PC-3 (cell line): ENCODE measurements at places on chromosomes 4 and X.

DNA sequence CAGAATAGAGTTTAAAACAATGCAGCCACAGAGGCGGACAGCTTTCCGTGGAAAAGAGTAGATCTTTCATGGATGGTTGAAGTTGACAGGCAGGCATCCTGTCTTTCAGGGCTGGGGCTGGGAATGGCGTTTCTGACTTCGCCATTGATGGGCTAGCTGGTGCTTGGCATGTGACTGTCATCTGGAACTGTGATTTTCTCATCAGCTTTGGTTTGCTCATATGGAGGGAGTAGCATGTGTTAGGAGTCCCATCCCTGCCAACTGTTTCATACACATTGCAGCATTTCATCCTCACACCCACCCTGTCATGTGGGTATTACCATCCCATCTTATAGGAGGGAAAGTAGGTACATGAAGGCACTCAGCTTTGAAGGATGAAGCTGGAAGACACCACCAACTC is 49.2 kb upstream of the STX18 start:
- no peak for DNase-seq

- DNase-seq, result no peak
Observed at GRCh38 chr4:17336524-17336961, 175.3 kb downstream of the QDPR start.

DNA sequence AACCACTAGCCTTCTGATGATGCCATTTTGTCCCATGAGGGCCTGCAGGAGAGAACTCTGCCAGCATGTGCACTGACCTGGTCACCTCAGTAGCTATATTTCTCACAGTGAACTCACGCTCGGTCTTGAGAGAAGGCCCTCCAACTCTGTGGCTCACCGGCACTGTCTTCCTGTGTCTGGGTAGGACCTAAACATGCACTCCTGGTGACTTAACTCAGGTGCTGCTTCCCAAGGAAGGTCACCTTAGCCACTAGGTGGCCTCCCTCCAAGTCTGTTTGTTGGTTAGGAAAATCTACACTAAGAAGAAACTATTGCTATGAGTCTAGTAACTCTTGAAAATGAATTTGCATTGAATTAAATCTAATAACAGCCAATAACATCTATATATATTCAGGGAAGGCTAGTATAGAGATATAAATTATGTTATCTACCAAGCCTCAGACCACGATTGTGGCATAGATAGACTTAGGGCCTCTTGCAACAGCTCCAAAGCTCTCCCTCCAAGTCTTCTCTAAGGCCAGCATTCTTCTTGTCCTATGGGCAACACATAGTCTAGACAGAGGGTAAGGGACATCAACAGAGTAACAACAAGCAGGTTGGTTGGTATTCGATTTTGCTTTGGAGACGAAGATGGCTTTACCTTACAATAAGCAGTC is 24.7 kb downstream of the TLR10 start:
- DNase-seq, result peak; percentile 59

GRCh38 chr4:83692028-83692427 is 156.1 kb downstream of the GPAT3 start:
- DNase-seq, result peak; percentile 77

GRCh38 chr4:6676722-6677558 is 16.7 kb upstream of the S100P start:
- no peak for DNase-seq

DNA sequence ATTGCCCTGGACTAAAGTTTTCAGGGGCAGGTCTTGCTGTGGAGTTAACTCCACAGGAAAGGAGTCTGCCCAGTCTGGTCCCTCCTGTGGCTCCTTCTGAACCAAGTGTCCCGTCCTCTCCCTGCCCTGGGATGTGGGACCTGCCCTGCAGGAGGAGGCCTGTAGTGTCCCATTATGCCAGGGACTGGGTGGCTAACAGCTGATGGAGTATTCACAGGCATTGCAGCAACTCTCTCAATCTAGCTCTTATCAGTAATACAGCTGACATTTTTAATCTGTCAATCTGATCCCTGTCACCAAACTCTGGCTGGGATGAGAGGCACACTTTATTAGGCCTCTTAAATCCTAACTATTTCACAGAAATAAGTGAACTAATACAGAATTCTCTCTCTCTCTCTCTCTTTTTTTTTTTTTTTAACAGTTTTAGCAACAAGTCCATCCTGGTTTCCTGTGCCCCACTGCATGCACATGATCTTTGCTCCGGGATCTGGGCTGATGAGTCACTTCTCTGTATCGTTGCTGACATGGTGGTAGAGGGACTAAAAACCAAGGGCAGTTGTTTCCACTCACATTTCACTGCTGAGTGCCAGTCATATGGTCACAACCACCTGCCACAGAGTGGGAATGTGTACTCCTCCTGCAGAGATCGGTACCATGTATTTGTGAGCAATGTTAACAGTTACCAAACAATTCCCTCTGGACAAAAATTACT is 39.1 kb downstream of the HAND2 start:
- DNase-seq, result peak; percentile 39

GRCh38 chr4:128298852-128299251 is 11.2 kb upstream of the PGRMC2 start:
- DNase-seq, result no peak

- no peak for DNase-seq
Observed at GRCh38 chr4:69214716-69215115, at the start of gene UGT2B11. UGT2B11 (minus strand) TSS chr4:69214748; CDS start chr4:69214722, 26 bp downstream.

- DNase-seq, result peak; percentile 72
Observed at GRCh38 chr4:77881460-77882295, 19.0 kb downstream of the MRPL1 start.

GRCh38 chr4:4651811-4652755 is 110.2 kb upstream of the STX18 start:
- DNase-seq, result no peak

- peak; percentile 17 for DNase-seq
Observed at GRCh38 chrX:16970977-16971376, 24.5 kb downstream of the REPS2 start.

DNA sequence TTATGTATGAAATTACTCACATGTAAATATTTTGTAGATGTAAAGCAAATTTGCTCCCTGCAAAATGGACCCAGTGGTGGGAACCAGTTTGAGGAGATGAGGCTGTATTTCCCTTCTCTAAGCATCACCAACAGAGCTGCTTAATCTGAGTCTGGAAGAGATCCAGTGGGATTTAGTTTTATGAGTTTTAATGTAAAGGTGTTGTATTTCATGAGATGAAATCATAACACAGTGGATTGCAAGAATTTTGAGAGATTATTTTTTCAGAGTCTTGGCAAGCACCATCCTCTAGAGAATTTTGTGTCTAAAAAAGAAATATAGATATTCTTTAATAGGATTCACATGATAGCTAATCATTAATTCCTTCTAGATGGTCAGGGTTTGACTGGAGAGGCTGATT is 35.6 kb upstream of the SFRP2 start:
- peak; percentile 6 for DNase-seq

DNA sequence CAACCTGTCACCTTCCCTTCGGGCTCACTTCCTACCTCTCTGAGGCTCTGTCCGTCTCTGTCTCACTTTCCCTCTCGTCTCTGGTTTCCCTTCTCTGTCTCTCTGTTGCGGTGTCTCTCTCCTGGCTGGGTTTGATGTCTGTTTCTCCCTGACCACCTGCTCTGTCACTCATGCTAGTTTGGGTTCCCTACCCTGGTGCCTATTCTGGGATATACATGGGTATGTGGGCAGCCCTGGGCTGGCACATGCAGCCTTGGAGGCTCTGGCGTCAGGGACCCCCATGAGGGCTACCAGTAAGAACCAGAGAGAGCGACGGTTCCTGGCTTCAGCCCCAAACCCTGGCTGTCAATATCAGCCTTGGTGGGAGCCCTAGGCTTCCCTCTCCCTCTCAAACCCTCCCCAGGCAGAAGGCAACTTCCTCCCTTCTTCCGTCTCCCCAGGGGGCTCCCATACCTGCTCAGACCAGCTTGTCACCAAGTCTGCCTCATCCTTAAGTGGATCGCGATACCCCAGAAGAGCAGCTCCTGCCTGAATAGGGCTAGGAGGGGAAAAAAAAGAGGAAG is 314 bp downstream of the DNASE1L1 start:
- DNase-seq, result no peak

- no peak for DNase-seq
Observed at GRCh38 chrX:15676886-15677285, 12.3 kb upstream of the CLTRN start.

GRCh38 chr4:37666625-37667071 is 19.5 kb downstream of the RELL1 start:
- peak; percentile 84 for DNase-seq

DNA sequence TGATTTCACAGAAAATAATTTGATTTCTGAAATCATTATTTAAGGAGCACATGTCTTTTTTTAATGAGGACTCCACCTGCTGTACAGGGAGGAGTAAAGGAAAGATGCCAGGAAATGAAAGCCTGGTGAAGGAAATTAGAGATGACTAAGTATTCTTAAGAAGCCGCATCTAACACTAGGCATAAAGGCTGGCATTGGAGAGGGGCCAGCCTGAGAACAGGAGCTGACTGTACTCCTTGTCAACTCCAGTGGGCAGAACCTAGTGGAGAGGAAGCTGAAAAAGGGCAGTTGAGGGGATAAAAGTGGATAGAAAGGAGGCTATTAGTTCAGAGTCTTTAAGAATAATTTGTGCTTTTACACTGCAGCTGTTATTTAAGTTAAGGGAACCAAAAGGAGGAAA is 393.0 kb downstream of the PPP1R2C start:
- peak; percentile 34 for DNase-seq

- no peak for DNase-seq
Observed at GRCh38 chr4:59971952-59972351, 1228.2 kb upstream of the ADGRL3 start.

DNA sequence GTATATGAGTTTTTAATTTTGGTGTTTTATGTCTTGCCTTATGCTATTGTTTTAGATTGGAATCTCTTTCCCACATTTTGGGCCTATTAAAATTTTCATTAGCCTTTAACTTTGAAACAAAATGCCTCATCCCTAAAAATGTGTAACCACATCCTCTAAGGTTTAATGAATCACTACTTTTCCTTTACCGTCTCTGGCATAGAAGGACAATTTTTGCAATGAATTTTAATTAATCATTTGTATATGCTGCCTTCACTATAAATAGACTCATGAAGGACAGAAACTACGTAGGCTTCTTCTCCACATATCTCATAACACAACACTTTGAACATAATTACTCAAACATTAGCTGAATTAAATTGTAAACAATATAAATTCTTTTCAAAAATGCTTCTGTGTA is 421.5 kb downstream of the NLGN4X start:
- DNase-seq, result no peak

DNA sequence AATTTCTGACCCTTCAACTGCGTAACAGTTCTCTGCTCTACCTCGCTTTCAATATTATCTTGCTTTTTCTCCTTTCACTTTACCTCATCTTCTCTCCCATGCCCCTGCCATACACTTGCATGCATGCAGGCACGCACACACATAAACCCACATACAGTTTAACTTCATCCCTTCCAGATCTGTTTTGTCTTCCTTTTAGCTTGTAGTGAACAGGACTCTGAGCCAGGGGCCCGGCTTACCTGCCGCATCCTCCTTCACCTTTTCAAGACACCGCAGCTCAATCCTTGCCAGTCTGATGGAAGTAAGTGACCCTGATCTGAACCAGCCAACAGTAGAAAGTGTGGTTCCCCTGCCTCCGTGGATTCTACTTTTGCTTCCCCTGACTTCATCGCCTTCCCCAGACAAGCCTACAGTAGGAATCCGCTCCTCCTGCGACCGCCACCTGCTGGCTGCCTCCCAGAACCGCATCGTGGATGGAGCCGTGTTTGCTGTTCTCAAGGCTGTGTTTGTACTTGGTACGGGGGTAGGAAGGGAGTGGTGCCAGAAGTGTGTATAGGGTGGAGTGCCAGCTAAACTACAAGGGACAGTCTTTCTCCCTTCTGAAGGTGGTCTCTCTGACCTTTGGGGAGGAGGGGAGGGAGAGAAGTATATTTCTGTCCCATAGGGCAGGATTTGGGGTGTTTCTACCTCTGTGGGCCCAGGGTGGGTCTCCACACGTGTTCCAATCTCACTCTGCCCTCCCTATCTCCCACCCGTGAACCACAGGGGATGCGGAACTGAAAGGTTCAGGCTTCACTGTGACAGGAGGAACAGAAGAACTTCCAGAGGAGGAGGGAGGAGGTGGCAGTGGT is 10.7 kb downstream of the MED12 start:
- DNase-seq, result peak; percentile 58

DNA sequence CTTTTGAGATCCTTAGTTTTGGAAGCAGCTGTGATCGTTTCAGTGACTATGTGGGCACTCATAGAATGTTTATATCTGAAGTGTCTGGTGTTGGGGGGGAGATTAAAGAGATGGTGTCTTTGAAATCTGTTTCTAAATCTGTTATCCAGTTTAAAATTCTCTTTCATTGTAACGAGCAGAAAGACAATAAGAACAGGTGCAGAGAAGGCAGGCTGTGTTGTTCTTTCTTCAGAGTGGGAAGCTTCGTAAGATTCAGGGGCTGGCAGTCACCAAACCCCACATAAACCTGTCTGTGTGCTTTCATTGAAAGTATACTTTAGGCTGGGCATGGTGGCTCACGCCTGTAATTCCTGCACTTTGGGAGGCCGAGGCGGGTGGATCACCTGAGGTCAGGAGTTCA is 16.3 kb upstream of the DHRSX start:
- DNase-seq, result no peak

- DNase-seq, result no peak
Observed at GRCh38 chrX:22445880-22446279, 173.2 kb downstream of the CBLL2 start.

DNA sequence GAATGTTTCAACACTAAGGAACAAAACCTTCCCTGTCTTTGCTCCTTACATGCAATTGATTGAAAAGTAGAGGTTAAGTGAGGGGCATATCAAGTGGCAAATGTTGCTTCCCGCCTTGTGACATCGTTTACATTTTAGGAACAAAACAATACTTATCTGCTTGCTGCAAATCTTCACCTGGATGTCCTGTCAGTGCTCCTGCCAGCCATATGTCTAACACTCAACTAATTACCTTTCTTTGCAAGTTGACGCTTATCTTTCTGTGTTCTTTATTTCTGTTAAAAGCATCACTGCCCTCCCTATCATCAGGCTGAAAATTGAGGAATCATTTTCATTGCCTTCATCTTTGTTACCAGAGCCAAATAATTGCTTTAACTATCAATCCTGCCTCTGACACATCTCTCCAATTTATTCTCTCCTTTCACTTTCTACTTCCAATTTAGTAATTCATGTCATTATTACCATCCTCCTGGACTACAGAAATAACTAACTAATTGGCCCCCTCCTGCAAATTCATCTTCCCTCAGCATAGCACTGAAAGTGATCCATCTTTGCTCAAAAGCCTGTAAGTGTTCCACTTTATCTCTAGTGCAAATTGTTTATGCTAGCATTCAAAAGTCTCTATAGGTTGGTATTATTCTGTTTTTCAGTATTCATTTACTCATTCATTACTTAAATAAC is 298.7 kb upstream of the ATOH1 start:
- no peak for DNase-seq

- DNase-seq, result peak; percentile 12
Observed at GRCh38 chrX:15151267-15152186, 118.4 kb downstream of the ASB9 start.

GRCh38 chr4:14520171-14520570 is 482.1 kb upstream of the CPEB2 start:
- peak; percentile 12 for DNase-seq

DNA sequence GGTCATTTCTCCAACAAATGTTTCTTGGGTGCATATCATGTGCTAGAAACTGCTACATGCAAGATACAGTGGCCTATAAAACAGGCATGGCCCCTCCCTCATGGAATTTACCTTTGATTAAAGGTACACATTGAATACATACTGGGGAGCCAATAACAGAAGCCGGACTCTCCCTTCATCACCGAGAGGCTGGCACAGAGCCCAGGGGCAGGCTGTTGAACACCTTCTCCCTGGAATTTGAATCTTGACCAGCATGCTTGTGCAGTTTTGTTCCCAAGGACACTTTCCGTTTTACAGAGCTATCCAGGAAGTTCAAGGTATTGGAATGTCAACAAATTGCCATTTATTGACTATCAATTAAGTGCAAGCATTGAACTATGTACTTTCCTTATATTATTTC is 33.2 kb downstream of the PPARGC1A start:
- DNase-seq, result peak; percentile 2
